ENCODE measurements at places on chromosomes 4 and X.

GRCh38 chr4:182187674-182188073, 55.5 kb upstream of the TENM3 start:
- no peak for DNase-seq

- no peak for DNase-seq
Measured at GRCh38 chr4:113556382-113557134, 205.0 kb downstream of the CAMK2D start.

DNA sequence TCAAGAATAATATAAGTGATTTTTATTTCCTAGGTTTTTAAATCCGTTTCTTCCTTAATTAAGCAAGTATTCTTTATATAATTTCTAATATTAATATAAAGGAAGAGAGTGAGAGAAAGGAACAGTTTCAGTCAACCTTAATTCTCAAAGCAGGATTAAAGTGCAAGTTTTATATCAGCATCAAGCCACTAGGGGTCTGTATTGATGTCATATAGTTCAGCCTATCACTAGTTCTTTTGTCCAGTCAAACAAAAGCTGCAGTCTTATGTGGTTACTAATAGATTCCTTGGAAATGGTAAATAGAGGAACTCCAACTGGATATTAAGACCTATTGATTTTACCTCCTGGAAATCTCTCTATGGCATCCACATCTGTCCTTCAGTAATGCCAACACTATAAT, 82.0 kb downstream of the NAP1L3 start:
- no peak for DNase-seq

DNA sequence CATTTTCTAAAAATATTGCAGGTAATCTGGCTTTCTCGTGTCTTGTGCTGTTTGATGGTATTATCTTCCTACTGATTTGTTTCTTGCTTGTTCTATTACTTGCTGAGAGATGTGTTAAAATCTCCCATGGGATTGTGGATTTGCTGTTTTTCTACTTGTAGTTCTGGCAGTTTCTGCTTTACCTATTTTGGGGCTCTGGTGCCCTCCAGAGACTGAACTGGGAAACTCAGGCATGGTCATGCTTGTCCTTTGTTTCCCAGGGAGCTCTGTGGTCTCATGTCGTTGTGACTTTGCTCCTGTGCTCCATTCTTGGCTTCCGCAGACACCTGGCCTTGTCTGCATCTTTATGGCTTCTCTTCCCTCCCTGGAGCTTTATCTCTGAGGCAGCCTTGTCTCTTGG, 39.5 kb downstream of the NSD2 start:
- peak; percentile 65 for DNase-seq

- DNase-seq, result no peak
Measured at GRCh38 chr4:11133868-11134267, 294.8 kb downstream of the HS3ST1 start.
